ENCODE measurements at places on chromosomes 1 and 21. TPM values are rescaled to one million over a fixed set of nuclear protein-coding genes. Genes with fewer than 3 reads are reported as not detected.

NTRK1 gene
- total RNA-seq: not detected

FCRL6 gene
- not detected for total RNA-seq

CD58 gene
- total RNA-seq: 11.0 TPM

KRTAP24-1 gene
- total RNA-seq: not detected

RGS18 gene
- not detected for total RNA-seq

CYP2J2 gene
- total RNA-seq: not detected

OR14K1 gene
- not detected for total RNA-seq

CFHR4 gene
- total RNA-seq: not detected

DNA sequence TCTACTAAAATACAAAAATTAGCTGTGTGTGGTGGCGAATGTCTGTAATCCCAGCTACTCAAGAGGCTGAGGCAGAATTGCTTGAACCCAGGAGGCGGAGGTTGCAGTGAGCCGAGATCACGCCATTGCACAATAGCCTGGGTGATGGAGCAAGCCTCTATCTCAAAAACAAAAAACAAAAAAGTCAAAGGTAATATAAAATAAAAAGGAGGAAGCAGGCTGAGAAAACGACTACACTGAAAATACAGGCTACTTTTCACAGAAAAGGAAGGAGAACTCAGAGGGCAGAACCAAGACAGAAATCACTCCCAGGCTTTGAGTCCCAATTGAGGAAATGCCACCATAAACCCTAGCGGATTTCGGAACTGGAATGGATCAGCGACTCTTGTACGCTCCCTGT lies 5.9 kb upstream of the A3GALT2 start:
- peaks cover 62% of the 10 kb centered on the region for H3K36me3 ChIP-seq
- peak overlapping the region; percentile 40 for H3K27ac ChIP-seq
- H3K4me3 ChIP-seq: peak overlapping the region; percentile 22
- DNase-seq: no peak
- no peaks in the 10 kb centered on the region for H3K27me3 ChIP-seq
- peaks cover 9% of the 10 kb centered on the region for H3K4me1 ChIP-seq

GRCh38 chr21:17139696-17140095 lies 373.1 kb upstream of the CXADR start:
- no peak overlapping the region for H3K4me3 ChIP-seq
- H3K36me3 ChIP-seq: no peaks in the 10 kb centered on the region

DNA sequence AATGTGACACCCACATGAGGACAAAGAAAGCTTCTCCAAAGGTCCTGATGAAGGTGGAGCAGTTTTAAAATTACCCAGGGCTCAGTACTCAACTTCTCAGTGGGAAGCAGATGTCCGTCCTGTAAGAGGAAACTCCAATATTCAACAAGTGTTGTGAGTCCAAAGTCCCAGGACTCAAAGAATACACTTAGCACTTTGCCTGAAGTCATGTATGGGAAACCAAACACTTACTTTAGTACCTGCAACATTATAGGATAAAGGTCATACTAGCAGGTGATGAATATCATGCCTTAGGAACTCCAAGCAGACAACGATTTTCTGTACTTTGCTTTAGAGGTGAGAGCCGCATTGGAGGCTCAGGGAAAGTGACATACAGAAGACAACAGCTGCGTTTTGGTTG lies 37.2 kb upstream of the ST6GALNAC3 start:
- no peak overlapping the region for H3K4me3 ChIP-seq
- DNase-seq: no peak
- H3K27ac ChIP-seq: no peak overlapping the region
- peaks cover 8% of the 10 kb centered on the region for H3K4me1 ChIP-seq
- H3K36me3 ChIP-seq: no peaks in the 10 kb centered on the region

DNA sequence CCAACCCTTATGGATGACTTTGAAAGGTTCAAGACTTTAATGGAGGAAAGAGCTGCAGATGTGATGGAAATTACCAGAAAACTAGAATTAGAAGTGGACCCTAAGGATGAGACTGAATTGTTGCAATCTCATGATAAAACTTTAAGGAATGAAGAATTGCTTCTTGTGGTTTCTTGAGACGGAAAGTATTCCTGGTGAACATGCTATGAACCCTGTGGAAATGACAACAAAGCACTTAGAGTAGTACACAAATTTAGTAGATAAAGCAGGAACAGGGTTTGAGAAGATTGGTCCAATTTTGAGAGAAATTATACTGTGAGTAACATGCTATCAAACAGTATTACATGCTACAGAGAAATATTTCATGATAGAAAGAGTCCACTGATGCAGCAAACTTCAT lies 215.4 kb downstream of the OMA1 start:
- no peaks in the 10 kb centered on the region for H3K27me3 ChIP-seq
- H3K27ac ChIP-seq: no peak overlapping the region
- H3K4me1 ChIP-seq: no peaks in the 10 kb centered on the region
- H3K36me3 ChIP-seq: no peaks in the 10 kb centered on the region

GRCh38 chr21:40568807-40569206 lies 278.2 kb downstream of the DSCAM start:
- no peaks in the 10 kb centered on the region for H3K27me3 ChIP-seq
- no peak overlapping the region for H3K27ac ChIP-seq
- H3K4me1 ChIP-seq: no peaks in the 10 kb centered on the region
- no peak overlapping the region for H3K4me3 ChIP-seq
- no peak for DNase-seq

Measured in osteocyte (in vitro differentiated cells).